ENCODE measurements at places on chromosomes 7 and 10. TPM values are rescaled to one million over a fixed set of nuclear protein-coding genes. Genes with fewer than 3 reads are reported as not detected.
A peak's percentile ranks its signal among the peaks of the same experiment; 100 is the strongest.

DNA sequence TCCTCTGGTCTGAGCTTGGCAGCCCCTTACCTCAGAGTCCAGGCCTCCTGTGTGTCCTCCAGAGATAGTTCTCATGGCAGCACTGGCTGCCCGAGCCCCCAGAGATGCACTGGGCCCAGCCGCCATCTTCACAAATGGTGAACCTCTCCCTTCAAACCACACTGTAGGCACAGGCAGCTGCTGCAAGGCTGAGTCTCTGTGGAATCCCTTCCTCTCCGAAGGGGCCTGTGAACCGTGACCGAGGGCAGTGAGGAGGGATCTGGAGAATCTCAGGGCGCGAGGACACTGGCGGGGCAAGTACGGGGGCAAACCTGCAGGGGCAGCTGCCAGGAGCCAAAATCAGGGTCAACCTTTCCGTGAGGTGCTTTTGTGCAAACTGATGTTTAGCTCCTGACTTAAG lies 69.5 kb upstream of the CFAP46 start:
- no peaks in the 10 kb centered on the region for H3K4me1 ChIP-seq
- DNase-seq = no peak
- no peak overlapping the region for H3K27ac ChIP-seq
- H3K27me3 ChIP-seq = no peaks in the 10 kb centered on the region

The CYP2C8 gene
- total RNA-seq = not detected

DNA sequence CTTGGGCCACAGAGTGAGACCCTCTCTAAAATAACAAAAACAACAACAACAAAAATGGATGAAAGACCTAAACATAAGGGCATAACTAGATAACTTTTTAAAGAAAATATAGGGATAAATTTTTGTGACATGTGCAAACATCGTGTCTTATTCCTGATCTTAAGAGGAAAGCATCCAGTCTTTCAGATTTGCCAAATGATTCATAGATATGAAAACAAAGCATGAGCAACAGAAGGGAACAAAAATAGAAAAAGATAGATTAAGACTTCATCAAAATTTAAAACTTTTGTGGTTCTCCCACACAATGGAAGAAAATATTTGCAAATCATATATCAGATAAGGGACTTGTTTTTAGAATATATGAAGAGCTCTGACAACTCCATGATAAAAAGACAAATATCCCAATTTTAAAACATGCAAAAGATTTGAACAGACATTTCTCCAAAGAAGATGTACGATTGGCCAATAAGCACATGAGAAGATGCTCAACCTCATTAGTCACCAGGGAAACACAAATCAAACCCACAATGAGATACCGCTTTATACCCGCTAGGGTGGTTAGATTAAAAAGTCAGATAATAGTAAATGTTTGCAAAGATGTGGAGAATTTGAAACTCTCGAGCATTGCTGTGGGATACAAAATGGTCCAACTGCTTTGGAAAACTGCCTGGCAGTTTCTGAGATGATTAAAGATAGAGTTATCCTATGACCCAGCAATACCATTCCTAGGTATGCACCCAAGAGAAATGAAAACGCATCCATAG lies 20.3 kb downstream of the PPIF start:
- no peaks in the 10 kb centered on the region for H3K27me3 ChIP-seq
- peaks cover 11% of the 10 kb centered on the region for H3K4me1 ChIP-seq
- DNase-seq = peak; percentile 65
- H3K4me3 ChIP-seq = no peak overlapping the region

The MUC12 gene
- 1.5 TPM for total RNA-seq

The LIPN gene
- total RNA-seq = not detected

The IL2RA gene
- not detected for total RNA-seq

DNA sequence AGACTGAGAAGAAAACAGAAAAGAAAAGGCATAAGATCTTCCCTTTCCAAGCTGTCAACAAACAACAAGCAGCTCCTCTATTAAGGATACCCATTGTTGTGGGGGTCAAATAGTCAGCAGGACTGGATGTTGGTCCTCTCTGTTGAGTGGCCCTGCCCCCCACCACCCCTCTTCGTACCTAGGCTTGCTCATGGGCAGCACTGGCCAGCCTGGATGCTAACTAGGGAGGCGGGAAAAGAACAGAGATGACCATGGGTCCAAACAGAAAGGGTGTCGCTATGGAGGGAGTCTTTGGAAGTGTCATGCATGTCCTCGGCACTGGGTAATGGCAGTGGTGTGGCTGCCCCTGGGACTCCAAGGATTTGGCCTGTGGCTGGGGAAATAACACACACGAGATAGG lies 45.6 kb downstream of the SPDYE5 start:
- H3K36me3 ChIP-seq = peaks cover 7% of the 10 kb centered on the region
- no peak overlapping the region for H3K4me3 ChIP-seq
- no peaks in the 10 kb centered on the region for H3K27me3 ChIP-seq
- no peak overlapping the region for H3K27ac ChIP-seq

DNA sequence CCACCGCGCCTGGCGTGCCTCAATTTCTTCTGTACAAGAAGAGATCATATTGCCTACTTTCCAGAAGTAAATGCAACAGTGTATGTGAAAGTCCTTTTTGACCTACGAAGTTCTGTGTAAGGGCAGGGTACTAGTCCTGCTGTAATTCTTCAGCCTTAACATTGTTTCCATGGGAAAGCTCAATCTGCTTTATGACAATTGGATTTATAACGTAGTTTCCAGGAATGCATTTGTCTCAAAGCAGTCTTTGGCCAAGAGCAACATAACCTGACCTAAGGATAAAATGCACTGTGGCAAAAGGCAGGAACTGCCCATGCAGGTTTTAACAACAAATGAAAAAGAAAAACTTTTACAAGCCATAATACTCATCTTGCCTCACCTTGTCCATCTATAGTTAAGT lies 108.1 kb upstream of the PODXL start:
- no peak for DNase-seq
- no peaks in the 10 kb centered on the region for H3K36me3 ChIP-seq
- H3K4me3 ChIP-seq = no peak overlapping the region
- H3K27me3 ChIP-seq = no peaks in the 10 kb centered on the region

- DNase-seq = no peak
- H3K4me1 ChIP-seq = no peaks in the 10 kb centered on the region
- no peak overlapping the region for H3K27ac ChIP-seq
- peaks cover 45% of the 10 kb centered on the region for H3K27me3 ChIP-seq
- no peak overlapping the region for H3K4me3 ChIP-seq
Measured at GRCh38 chr10:71475243-71475871, 78.6 kb downstream of the CDH23 start.

DNA sequence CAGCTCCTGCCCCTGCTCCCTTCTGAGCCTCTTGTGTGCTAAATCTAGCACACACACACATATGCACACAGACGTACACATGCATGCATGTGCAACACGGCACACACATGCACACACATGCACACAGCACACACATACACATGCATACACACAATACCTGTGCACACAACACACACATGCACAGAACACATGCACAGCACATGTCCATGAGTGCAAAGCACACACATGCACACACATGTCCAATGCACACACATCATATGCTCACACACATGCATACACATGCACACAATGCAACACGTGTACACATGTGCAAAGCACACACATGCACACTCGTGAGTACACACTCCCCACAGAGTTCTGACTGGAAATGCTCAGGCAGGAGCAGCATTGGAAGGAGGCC lies 115.0 kb downstream of the WDR37 start:
- no peaks in the 10 kb centered on the region for H3K27me3 ChIP-seq
- H3K4me1 ChIP-seq = no peaks in the 10 kb centered on the region
- no peak for DNase-seq
- H3K4me3 ChIP-seq = no peak overlapping the region
- H3K27ac ChIP-seq = no peak overlapping the region
- H3K36me3 ChIP-seq = no peaks in the 10 kb centered on the region

DNA sequence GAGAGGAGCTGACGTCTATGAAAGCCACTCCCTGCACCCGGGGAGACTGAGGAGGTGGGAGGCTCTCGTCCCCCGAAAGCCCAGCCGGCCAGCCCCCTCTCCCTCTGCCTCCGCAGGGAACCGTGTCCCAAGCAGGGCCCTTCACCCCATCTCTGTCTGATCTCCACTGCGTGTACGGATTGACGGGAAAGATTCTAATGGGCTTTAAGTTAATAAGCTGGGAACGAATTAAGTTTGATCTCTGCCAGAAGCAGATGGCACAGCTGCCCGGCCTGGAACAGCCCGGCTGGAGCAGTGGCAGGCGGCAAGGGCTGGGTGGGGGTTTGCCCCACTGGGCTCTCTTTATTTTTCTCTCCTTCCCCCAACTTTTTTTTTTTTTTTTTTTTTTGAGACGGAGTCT lies 6.1 kb upstream of the SLC29A4 start:
- peaks cover 27% of the 10 kb centered on the region for H3K27me3 ChIP-seq
- DNase-seq = no peak
- H3K4me1 ChIP-seq = no peaks in the 10 kb centered on the region
- H3K27ac ChIP-seq = no peak overlapping the region
